ENCODE measurements at places on chromosomes 6 and 20.

DNA sequence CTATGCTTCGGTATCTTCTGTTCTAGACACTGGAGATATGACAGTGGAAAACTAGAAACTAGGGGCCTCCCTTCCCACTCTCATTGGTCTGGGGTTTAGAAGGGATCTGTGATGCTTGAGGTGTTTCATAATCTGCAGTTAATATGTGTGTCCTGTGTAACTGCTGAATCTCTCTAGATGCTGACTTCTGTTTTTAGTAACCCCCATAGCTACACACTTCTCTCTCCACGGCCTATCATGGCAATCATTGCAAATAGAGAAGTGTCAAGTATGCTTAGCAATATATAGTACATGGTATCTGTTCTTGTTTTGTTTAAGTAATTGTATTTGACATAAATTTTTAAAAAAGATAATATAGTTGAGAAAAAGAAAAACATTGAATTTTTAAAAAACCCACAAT is 394.6 kb upstream of the MMS22L start:
- no peak for DNase-seq

DNA sequence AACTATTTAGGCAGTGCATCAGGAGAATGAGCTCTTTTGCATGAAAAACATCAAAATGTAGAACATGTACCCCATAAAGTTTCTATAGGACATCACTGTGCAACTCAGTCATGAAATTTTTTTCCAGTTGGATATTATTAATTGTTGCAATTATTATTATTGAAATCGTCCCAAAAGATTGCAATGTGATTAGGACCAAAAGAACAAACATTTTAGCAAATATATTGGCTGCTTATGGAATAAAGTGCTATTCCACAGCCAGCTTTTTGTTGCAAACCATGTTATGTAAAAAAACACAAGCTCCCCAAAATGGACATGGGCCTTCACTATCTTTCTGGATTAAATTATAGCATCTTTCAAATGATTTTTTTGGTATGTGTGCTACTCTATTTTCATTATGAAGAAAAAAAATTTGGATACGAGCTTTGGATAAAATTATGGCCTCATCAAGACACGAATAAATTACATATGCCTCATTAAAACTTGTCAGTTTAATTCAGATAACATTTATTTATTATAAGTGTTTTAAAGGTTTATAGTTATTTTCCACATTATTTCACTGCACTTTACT is 262.7 kb upstream of the TCF21 start:
- no peak for DNase-seq

GRCh38 chr6:45838451-45838850 is 177.2 kb downstream of the CLIC5 start:
- no peak for DNase-seq

- no peak for DNase-seq
Measured at GRCh38 chr20:43323592-43323991, 133.9 kb upstream of the PTPRT start.

GRCh38 chr6:84428300-84428907 is 201.0 kb upstream of the CEP162 start:
- DNase-seq: peak; percentile 13
